Amygdala (tissue), 56 donors: ENCODE measurements at places on chromosomes 3 and 15.

GRCh38 chr15:101127506-101128076 lies 124.3 kb downstream of the CHSY1 start:
- DNase-seq = peak; percentile 24

GRCh38 chr15:38324939-38325647 lies 72.5 kb downstream of the SPRED1 start:
- DNase-seq = no peak

- peak; percentile 61 for DNase-seq
Observed at GRCh38 chr15:101675796-101676582, 23.8 kb upstream of the TM2D3 start.

GRCh38 chr15:96421178-96421601 lies 90.7 kb downstream of the NR2F2 start:
- no peak for DNase-seq

DNA sequence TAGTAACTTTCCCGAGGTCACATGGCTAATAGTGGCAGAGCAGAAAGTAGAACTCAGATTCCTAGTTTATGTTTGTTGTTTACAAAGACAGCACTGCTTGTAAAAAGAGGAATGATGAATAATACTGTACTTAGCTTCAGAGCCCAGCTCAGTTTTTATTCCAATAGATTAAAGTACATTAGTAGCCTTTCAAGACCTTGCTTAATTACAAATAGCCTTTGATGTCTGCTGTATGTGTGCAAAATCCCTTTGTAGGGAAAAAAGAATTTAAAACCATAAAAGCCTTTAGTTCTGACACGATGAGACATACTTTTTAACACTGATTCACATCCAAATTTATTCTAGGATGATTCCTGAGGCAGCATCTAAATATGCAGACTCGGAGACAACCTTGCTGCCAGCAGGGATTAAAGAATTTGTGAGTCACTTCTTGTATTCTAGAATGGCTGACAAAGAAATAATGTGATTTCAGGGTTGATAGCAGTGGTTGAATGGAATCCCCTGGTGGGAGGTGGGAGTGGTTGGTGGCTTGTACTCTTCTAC lies 324.2 kb upstream of the TGFBR2 start:
- DNase-seq = no peak
